ENCODE measurements at places on chromosomes 1 and 21.
A peak's percentile ranks its signal among the peaks of the same experiment; 100 is the strongest.

DNA sequence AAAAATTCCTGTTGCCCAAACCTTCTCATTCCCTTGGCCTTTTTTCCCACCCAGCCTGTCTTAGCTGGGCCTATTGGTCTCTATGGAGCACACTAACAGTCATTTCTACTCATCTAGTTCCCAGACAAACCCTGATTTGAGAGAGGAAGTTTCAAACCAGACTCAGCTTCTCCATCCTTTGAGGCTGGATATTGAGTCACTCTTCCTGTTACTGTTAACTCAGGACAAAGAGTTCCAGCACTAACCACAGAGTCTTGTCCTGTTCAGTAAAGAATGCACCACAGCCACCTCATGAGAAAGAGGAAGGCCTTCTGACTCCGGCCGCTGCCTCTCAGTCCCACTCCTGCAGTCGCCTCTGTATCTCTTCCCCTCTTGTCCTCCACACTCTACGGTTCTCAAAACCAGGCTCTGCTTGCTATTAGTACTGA lies 137.8 kb downstream of the PTPRC start:
- no peaks in the 10 kb centered on the region for H3K36me3 ChIP-seq
- H3K27ac ChIP-seq: no peak overlapping the region
- peaks cover 10% of the 10 kb centered on the region for H3K4me1 ChIP-seq
- no peak for DNase-seq

DNA sequence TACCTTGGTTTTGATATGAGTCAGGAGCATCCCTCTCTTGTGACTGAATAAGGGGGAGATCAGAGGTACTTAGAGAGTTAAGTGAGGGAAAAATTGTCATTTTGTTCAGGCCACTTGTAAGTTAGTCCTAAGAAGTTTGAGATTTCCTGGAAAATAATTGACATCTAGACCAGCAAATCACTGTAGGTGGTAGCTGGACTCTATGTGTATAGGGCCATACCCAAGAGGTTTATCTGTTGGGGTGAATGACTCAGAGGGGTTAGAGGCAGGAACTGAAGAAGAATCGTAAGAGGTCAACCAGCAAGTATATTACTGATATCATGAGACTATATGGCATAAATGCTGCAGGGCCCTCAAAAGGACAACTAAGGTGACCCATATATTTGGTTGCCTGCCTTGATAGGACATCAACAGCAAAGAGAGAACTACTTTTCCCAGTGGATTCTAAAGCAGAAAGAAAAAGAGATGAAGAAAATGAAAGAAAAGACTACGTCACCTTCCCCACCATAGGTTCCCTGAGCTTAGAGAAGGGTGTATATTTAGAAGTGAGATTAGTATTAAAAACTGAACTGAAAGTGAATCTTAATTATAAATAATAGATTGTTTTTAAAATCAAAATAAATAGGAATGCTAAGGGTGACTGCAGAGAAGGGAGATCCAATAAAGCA lies 8.0 kb upstream of the RNPC3 start:
- H3K27me3 ChIP-seq: no peaks in the 10 kb centered on the region
- peaks cover 8% of the 10 kb centered on the region for H3K4me1 ChIP-seq
- no peak overlapping the region for H3K27ac ChIP-seq
- no peak for DNase-seq

- H3K36me3 ChIP-seq: no peaks in the 10 kb centered on the region
- H3K27me3 ChIP-seq: no peaks in the 10 kb centered on the region
- no peak for DNase-seq
- no peak overlapping the region for H3K4me3 ChIP-seq
These were observed 733.9 kb upstream of the CHRM3 start for GRCh38 chr1:238652346-238652968.

GRCh38 chr1:27057801-27058625 lies 45.4 kb upstream of the TENT5B start:
- H3K27ac ChIP-seq: no peak overlapping the region
- H3K36me3 ChIP-seq: no peaks in the 10 kb centered on the region
- DNase-seq: no peak
- no peaks in the 10 kb centered on the region for H3K4me1 ChIP-seq
- H3K4me3 ChIP-seq: no peak overlapping the region

- DNase-seq: no peak
- H3K27ac ChIP-seq: no peak overlapping the region
- H3K4me3 ChIP-seq: no peak overlapping the region
- no peaks in the 10 kb centered on the region for H3K4me1 ChIP-seq
These were observed 9.8 kb upstream of the FCRL1 start for GRCh38 chr1:157829711-157830110.

GRCh38 chr1:75671708-75672107 lies 52.8 kb upstream of the ACADM start:
- H3K4me3 ChIP-seq: no peak overlapping the region
- H3K36me3 ChIP-seq: no peaks in the 10 kb centered on the region
- no peaks in the 10 kb centered on the region for H3K4me1 ChIP-seq
- no peak for DNase-seq

DNA sequence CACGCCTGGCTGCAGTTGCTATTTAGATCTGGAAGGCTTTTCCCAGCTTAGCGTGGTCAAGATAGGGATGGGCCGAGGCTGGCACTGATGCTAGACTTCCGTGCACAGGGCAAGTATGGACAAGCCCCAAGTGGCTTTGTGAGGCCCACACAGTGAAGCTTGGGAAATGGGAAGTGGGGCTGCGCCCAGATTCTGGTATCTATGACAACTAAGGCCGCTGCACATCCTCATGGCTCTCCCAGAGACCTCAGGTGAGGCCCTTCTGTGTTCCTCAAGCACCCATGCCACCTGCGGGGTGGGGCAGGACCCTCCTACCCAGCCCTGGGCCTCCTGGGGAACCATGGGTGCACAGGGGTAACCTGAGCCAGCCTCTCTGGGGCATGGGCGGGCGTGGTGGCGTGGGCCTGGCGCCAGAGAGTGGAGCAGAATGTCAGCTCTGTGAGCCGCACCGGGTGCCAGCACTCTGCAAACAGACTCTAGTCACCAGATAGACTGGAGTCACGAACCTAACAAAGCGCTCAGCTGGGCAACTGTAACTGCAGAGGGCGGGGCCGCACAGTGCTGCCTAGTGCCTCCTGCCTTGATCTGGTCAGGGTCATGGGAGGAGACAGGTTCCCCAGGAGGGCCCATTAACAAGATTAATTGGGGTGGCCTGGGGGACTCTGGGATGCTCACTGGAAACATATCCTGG lies 46.4 kb downstream of the ELF3 start:
- DNase-seq: no peak
- no peaks in the 10 kb centered on the region for H3K4me1 ChIP-seq
- no peaks in the 10 kb centered on the region for H3K36me3 ChIP-seq

GRCh38 chr1:95520390-95520789 lies 286.4 kb downstream of the RWDD3 start:
- no peaks in the 10 kb centered on the region for H3K36me3 ChIP-seq
- no peak for DNase-seq
- no peak overlapping the region for H3K27ac ChIP-seq
- no peak overlapping the region for H3K4me3 ChIP-seq

- H3K27me3 ChIP-seq: no peaks in the 10 kb centered on the region
- H3K36me3 ChIP-seq: peaks cover 65% of the 10 kb centered on the region
- no peak for DNase-seq
- peaks cover 65% of the 10 kb centered on the region for H3K4me1 ChIP-seq
- peak overlapping the region; percentile 88 for H3K27ac ChIP-seq
- H3K4me3 ChIP-seq: peak overlapping the region; percentile 74
These were observed 4.5 kb downstream of the MAP7D1 start for GRCh38 chr1:36160388-36160948.

GRCh38 chr1:64196074-64196870 lies 7.2 kb upstream of the UBE2U start:
- no peak overlapping the region for H3K27ac ChIP-seq
- H3K36me3 ChIP-seq: no peaks in the 10 kb centered on the region
- no peak for DNase-seq
- no peak overlapping the region for H3K4me3 ChIP-seq
- peaks cover 3% of the 10 kb centered on the region for H3K27me3 ChIP-seq

- peaks cover 10% of the 10 kb centered on the region for H3K4me1 ChIP-seq
- H3K4me3 ChIP-seq: no peak overlapping the region
- peaks cover 12% of the 10 kb centered on the region for H3K36me3 ChIP-seq
- no peak for DNase-seq
- H3K27ac ChIP-seq: no peak overlapping the region
These were observed 11.9 kb downstream of the F5 start for GRCh38 chr1:169574336-169574735.

DNA sequence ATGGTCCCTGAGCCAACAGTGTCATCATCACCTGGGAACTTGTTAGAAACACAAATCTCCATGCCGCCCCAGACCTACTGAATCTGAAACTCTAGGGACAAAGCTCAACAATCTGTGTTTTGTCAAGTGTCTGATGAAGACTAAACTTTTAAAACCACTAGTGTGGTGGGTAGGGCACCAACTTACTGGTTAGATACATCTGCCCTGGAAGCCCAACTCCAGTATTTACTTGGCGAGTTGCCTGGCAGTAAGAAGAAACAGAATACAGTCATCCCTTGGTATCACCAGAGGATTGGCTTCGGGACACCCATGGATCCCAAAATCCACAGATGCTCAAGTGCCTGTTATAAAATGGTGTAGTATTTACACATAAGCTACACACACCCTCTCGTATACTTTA lies 367.9 kb upstream of the DUSP10 start:
- no peak for DNase-seq
- no peak overlapping the region for H3K4me3 ChIP-seq
- H3K36me3 ChIP-seq: no peaks in the 10 kb centered on the region
- H3K27me3 ChIP-seq: no peaks in the 10 kb centered on the region

DNA sequence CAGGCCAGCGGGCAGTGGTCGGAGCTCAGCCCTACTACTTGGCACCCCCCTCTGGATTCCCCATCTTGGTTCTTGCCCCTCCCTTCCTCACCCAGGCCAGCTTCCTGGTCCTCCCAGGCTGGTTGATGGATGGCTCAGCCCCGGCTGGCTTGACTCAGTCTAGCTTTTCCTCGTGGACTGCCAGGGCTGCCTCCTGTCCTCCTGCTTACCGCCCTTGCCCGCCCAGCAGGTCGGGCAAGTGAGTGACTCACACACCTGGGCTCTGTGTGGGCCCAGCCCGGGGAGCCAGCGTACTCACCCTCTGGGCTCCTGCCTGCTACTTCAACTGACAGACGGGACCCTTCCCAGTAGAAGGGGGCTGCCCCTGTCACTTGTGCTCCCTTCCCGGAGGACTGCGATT lies 19.5 kb upstream of the ARHGEF10L start:
- H3K36me3 ChIP-seq: no peaks in the 10 kb centered on the region
- H3K27ac ChIP-seq: no peak overlapping the region
- H3K4me1 ChIP-seq: no peaks in the 10 kb centered on the region
- peaks cover 7% of the 10 kb centered on the region for H3K27me3 ChIP-seq
- DNase-seq: no peak
- H3K4me3 ChIP-seq: no peak overlapping the region

DNA sequence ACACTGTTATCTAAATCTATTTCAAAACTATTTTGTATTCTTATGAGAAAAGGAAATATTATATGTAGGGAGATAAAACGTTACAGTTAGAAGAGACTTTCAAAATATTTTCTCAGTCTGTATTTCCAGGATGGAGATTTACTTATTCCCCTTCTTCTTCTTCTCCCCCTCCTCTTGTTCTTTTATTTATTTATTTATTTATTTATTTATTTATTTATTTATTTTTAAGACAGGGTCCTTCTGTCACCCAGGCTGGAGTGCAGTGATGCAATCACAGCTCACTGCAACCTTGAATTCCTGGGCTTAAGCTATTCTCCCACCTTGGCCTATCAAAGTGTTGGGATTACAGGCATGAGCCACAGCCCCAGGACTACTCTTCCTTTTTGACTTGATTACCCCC lies 2.8 kb upstream of the RPF1 start:
- peaks cover 16% of the 10 kb centered on the region for H3K4me1 ChIP-seq
- no peak for DNase-seq
- H3K27me3 ChIP-seq: peaks cover 39% of the 10 kb centered on the region

- H3K36me3 ChIP-seq: no peaks in the 10 kb centered on the region
- DNase-seq: no peak
- H3K27ac ChIP-seq: no peak overlapping the region
- no peaks in the 10 kb centered on the region for H3K4me1 ChIP-seq
- H3K27me3 ChIP-seq: peaks cover 15% of the 10 kb centered on the region
These were observed 101.4 kb upstream of the RGS1 start for GRCh38 chr1:192474080-192474683.

Data from activated CD4-positive, alpha-beta memory T cell treated with anti-CD3 and anti-CD28 coated beads, Interleukin-2, amount 10 ng/mL, durations not matched to agents 7 days and 5 days (primary cell).